ENCODE measurements at places on chromosomes 13 and 19.

- DNase-seq, result peak; percentile 56
Observed at GRCh38 chr19:8332976-8333766, 9.9 kb downstream of the KANK3 start.

- DNase-seq, result no peak
Observed at GRCh38 chr13:104871456-104871855, 1664.0 kb downstream of the EFNB2 start.

DNA sequence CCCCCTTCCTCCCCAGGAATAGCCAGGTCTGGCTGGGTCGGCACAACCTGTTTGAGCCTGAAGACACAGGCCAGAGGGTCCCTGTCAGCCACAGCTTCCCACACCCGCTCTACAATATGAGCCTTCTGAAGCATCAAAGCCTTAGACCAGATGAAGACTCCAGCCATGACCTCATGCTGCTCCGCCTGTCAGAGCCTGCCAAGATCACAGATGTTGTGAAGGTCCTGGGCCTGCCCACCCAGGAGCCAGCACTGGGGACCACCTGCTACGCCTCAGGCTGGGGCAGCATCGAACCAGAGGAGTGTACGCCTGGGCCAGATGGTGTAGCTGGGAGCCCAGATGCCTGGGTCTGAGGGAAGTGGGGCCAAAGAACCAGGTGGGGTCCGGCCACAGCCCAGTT, 3.2 kb downstream of the KLK2 start:
- DNase-seq, result no peak

DNA sequence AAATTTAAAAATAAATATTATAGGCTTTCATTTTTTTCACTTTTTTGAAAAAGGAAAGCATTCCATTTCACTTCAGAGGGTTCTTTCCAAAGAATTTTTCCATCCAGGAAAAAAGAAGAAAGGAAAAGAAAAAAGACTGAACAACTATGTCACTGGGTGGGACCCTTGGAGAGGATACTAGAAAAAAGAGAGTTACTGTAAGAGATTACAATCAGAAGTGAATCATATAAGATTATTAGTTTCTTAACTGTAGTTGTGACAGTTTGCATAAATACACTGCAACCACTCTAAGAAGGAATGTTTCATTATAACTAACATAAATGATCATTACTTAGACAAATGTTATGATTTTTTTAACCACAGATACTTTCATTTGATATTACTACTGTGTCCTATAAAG, 87.8 kb downstream of the KLF12 start:
- no peak for DNase-seq

GRCh38 chr13:31807090-31807541, 67.8 kb downstream of the RXFP2 start:
- DNase-seq, result no peak

DNA sequence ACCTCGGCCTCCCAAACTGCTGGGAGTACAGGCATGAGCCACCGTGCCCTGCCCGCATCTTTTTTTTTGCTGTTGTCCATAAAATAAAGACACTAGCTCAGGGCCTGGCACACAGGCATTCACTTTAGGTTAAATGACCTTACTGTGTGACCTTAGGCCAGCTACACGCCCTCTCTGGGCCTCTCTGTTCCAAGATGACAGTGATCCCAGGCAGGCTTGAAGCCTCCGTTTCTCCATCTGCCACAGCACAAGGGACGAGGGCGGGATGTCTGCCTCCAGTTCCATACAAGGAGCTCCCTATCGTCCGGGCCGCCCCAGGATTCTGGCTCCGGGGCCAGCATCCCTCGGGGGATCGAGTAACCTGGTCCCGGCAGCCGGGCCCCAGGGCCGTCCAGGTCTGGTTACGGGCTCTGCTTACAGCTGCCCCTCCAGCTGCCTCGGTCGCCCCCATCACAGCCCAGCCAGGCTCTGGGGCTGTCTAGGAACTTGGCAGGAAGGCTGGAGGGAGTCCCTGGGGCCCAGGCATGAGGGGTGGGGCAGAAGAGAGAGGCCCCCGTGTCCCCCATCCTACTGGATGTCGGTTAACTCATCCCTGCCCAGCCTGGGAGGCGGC, 11.9 kb upstream of the SEMA6B start:
- DNase-seq, result no peak

DNA sequence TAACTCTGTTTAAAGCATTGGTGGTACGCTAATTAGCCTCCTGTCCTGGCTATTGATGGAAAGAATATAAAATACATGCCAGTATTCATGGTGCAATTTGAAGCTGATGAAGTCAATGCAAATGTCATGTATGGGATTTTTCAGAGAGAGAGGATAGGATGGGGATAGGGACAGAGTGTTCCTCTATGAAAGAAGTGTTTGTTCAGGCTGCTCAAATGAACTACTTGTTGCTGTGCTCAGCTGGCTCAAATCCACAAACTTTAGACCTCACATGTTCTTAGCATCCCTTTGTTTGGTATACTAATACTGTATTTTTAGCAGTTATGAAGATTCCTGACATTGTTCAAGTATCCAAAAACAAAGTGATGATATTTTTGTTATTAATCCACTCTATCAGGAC, 116.5 kb downstream of the SLITRK1 start:
- no peak for DNase-seq

GRCh38 chr19:11435833-11436313, 438 bp downstream of the PRKCSH start:
- DNase-seq, result no peak

GRCh38 chr13:48501705-48502104, 31.2 kb downstream of the RCBTB2 start:
- DNase-seq, result no peak

- no peak for DNase-seq
Observed at GRCh38 chr13:43232144-43232872, 208.9 kb downstream of the DNAJC15 start.

DNA sequence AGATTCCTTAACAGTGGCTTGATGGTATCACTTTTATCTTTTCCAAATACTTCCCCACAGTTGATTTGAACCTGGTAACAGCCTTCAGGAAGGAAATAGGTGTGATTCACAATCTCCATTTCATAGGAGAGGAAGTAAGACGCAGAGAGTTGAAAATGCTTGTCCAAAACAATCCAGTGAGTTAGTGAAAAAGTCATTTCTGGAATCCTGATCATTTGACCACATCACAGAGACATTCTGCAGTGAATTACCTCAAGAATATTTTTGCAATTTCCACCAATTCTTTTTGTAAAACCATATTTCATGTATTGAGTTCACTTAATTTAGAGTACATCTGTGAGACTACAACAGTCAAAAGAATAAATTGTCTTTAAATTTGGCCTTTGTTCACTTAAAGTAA, 292.8 kb downstream of the DCLK1 start:
- DNase-seq, result no peak

- DNase-seq, result no peak
Observed at GRCh38 chr13:95298971-95299621, 2.2 kb downstream of the ABCC4 start.

GRCh38 chr19:9793071-9793591, 24.6 kb upstream of the ZNF846 start:
- peak; percentile 61 for DNase-seq

DNA sequence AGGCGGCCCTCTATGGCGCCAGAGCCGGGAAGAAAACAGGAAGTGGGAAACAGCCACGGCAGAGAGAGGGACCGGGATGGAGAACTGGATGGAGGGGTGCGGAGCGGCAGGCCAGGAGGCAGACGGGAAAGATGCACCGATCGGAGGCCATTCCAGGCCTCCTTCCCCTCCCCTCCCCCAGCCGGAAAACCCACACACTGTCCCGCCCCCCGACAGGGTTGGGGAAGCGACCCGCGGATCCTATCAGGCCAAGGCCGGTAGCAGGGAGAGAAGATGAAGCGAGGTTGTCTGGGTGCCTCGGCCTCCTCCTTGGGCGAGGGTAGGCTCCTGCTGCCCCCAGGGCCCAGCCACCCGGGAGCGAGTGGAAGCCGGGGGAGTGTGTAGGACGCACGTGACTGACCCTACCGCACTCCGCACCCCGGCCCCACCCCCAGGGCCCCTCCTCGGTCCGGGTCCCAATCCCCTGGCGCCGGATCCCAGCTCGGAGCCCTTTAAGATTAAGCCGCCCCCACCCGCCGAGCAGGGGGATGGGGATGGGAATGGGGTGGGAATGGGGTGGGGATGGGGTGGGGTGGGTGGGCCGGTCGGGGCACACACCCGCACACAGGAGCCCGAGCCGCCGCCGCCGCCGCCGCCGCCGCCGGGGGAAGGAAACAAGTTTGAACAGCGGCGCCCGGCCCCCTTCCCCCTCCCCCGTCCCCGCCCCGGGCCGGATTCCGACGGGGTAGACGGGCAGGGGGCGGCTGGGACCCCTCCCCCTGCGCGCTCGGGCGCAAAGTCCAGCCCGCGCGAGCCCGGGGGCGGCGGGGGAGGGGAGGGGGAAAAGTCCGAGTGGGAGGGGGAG, 1.5 kb downstream of the ERF start:
- peak; percentile 65 for DNase-seq

DNA sequence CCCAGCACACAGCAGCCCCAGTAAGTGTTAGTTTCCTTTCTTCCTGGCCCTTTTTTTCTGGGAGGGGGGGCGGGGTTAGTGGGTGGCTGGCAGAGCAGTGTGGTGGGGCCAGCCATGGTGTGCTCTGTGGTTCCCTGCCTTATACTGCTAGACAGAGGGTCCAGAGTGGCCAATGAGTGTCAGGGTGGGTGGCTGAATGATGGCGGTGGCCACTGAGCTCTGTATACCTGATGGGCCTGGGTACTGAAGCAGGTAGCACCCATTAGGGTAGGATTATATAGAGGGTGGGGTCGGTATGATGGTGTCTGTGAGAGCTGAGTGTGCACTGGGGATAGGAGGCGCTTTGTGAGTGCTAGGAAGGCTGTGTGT, 13.8 kb downstream of the CIC start:
- no peak for DNase-seq

- DNase-seq, result no peak
Observed at GRCh38 chr13:90293793-90294361, 1053.6 kb upstream of the MIR17HG start.

- no peak for DNase-seq
Observed at GRCh38 chr13:56563663-56564062, 577.1 kb upstream of the PRR20A start.

GRCh38 chr19:38183251-38183897, 40.6 kb downstream of the DPF1 start:
- peak; percentile 54 for DNase-seq

GRCh38 chr13:112097770-112098169, 30.8 kb downstream of the SOX1 start:
- no peak for DNase-seq

DNA sequence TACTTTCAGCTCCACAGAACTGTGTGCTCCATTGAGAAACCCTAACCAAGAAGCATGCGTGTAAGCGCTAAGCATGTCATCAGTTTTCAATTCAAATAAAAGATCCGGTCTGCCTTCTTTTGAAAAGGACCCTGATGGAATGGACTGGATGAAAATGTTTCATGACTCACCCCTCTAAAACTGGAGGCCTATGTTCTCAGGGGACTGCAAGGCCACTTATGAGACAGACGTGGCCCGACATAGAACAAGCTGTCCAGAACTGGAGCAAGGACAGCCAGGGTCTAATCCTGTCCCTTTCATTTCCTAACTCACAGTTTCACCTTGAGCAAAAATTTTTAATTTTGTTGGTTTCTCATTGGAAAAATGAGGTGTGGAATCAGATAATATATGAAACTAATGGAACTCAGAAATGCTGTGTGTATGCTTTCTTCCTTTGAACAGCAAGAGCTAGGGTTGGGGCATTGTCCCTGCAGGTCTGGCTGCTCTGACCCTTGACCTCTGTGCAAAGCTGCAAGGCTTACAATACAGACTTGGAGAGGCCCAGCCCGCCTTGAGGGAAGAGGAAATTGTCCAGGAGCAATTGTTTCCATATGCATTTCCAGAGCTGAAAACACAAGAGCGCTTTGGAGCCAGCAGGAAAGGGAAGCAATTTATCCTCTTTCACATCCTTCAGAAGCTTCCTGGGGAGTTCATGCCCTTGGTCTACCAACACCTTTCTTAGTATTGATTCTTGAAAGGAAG, 553.4 kb upstream of the KLF12 start:
- no peak for DNase-seq

DNA sequence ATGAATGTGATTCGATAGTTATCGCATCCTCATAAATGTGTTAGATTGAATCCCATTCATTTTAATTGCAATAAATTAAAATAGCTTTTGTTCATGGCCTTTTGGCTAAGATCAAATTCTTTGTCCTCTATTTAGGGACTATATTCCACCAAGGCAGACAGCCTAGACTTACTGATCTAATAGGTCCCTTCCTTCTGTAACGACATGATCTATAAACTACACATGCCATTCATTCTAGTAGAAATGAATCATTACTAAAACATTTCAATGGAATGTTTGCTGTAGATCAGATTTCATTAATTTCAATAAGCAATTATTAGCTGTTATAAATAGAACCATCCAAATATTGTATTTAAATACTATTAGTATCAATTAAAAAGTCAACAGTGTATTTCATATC, 526.6 kb upstream of the KLHL1 start:
- DNase-seq, result no peak

DNA sequence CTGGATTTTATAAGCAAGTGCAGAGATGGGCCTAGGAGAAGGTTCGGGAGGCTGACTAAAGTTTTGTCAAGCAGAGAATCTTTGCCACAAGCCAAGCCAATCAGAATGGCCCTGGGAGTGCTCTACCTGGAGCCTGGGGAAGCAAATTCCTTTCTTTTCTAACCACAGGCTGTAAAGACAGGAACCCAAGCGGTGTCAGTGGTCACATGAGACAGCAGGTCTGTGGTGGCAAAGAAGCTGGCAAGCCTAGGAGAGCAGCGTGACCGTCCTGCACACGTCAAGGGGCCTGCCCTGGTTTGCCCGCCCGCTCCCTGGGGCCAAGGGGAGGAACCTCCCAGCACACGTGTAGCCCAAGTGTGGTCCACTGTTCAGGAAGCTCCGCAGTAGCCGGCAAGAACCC, 90.8 kb downstream of the IPO5 start:
- no peak for DNase-seq

- no peak for DNase-seq
Observed at GRCh38 chr13:76976929-76977328, 15.0 kb upstream of the CLN5 start.

- DNase-seq, result no peak
Observed at GRCh38 chr13:38628554-38628953, 58.3 kb upstream of the FREM2 start.

GRCh38 chr13:46402178-46402577, 15.1 kb upstream of the RUBCNL start:
- no peak for DNase-seq

- no peak for DNase-seq
Observed at GRCh38 chr13:49421391-49421790, 22.5 kb downstream of the CAB39L start.

DNA sequence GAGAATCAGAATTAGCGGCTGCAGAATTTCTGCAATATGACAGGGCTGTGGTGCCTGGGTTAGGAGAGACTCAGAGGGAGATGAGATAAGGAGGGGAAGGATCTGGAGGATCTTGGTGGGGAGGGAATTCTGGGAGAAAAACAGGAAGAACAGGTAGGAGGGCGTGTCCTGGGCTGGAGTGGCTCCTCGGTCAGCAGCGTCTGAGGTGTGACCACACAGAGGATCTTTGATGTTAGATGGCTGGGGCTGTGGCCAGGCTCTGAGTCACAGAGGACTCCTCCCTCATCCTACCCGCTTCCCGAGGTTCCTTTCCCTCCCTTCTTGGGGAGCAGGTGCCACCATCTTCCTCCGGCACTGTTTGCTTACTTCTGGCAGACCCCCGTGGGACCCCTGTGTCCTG, 6.4 kb upstream of the KLK6 start:
- DNase-seq, result no peak

- no peak for DNase-seq
Observed at GRCh38 chr19:44955505-44956439, 592 bp downstream of the CLPTM1 start.
